ENCODE measurements at places on chromosomes 6 and 20.

DNA sequence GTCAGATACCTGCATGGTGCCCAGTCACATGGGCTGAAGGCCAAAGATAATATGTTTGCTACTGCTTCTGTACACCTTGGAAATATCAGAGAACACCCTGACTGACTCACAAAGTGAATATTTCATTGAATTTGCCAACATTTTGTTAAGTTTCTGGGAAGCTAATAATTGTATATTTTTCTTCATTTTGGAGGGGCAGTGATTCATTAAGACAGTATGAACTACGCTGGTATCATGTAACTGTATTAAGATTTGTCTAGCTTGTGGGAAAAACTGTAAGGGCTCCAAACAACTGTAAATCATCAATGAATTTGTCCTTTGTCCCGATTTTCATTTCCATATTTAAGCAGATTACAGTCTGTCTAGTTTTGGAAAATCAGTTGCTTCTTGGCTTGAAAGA, 102.3 kb upstream of the CCN2 start:
- DNase-seq = no peak

GRCh38 chr6:130946076-130946475, 117.0 kb downstream of the EPB41L2 start:
- no peak for DNase-seq

GRCh38 chr20:25355011-25355595, 35.5 kb downstream of the ABHD12 start:
- no peak for DNase-seq

GRCh38 chr6:149855741-149856140, 8.4 kb downstream of the LRP11 start:
- DNase-seq = no peak

GRCh38 chr6:75906871-75907270, 157.8 kb downstream of the MYO6 start:
- no peak for DNase-seq
